Stimulated activated effector memory CD8-positive, alpha-beta T cell treated with anti-CD3 and anti-CD28 coated beads, Interleukin-12 subunit alpha, Interleukin-12 subunit beta, amount 100 ng/mL, for 72 hours (primary cell): ENCODE measurements at places on chromosomes 5 and 9.

DNA sequence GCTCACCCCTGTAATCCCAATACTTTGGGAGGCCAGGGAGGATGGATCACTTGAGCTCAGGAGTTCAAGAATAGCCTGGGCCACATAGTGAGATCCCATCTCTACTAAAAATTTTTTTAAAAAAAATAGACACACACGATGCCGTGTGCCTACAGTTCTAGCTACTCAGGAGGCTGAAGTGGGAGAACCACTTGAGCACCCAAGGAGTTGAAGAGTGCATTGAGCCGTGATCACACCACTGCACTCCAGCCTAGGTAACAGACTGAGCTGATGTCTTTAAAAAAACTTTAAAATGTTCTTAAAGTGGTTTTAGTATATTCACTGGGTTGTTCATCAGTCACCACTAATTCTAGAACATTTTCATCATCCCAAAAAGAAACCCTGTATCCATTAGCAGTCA lies 51.9 kb upstream of the RNF38 start:
- DNase-seq, result no peak

DNA sequence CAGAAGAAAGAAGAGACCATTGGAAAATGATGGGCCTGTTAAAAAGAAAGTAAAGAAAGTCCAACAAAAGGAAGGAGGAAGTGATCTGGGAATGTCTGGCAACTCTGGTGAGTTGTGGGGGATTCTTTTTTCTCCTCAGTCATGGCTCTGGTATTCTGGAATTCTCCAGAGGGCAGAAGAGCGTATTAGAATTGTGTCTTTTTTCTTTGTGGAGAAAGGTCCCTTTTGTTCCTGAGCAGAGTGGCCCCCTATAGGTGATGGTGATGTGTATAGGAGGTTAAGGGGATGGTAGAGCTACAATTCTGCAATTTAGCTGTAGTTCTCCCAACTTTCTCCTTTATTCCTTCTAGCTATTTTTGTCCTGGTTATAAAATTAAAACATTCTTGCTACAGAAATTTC lies 1.6 kb upstream of the DHFR start:
- DNase-seq, result no peak

DNA sequence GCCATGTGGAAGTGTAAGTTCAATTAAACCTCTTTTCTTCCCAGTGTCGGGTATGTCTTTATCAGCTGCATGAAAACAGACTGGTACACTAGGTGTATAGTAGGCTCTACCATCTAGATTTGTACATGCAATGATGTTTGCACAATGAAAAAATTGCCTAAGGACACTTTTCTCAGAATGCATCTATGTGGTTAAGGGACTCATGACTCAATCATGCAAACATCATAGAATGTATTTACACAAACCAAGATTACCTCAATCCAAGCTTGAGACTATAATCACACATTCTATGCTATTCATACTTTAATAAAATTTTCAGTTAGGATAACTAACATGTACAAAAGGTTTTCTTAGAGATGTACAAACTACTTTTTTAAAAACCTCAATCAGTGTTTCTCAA lies 1164.5 kb downstream of the CDH12 start:
- no peak for DNase-seq

DNA sequence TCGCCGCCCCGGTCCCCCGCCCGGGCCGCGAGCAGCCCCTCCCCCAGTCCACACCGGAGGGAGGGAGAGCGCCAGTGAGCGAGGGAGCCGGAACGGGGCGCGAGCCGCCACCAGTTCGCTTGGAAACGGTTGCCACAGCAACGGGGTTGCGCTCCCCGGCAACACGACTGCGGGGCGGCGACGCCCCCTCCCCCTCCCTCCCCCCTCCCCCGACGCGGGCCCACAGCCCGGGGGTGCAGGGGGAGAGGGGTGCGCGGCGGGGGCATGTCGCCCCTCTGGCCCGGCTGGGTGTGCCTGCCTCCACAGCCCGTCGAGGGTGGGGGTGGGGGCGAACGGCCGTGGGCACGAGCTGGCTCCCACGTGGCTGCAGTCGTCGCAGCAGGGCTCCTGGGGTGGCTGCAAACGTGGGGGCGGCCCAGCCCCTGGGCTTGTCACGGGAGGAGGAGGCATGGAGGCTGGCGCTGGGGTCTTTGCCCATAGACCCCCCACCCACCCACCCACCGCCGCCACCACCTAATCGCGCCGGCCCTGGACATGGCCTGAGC lies 524 bp downstream of the PRR7 start:
- DNase-seq, result no peak

DNA sequence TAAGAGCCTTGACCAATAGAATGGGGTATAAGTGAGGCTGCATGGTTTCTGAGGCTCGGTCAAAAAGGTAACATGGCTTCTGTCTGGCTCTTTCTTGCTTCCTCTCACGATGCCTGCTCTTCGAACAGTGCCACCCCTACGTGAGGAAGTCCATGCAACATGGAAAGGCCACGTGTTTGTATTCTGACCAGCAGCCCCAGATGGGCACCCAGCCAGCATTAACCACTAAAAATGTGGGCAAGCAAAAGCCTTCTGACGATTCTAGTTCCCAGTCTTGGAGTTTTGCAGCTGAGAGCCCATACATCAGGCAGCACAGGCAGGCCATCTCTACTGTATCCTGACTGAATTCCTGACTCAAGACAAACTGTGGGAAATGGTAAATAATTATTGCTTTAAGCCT lies 24.2 kb upstream of the NREP start:
- no peak for DNase-seq

GRCh38 chr5:1698589-1699316 lies 100.9 kb downstream of the MRPL36 start:
- DNase-seq, result no peak

GRCh38 chr5:135535420-135535819 lies 344 bp downstream of the NEUROG1 start:
- DNase-seq, result no peak

DNA sequence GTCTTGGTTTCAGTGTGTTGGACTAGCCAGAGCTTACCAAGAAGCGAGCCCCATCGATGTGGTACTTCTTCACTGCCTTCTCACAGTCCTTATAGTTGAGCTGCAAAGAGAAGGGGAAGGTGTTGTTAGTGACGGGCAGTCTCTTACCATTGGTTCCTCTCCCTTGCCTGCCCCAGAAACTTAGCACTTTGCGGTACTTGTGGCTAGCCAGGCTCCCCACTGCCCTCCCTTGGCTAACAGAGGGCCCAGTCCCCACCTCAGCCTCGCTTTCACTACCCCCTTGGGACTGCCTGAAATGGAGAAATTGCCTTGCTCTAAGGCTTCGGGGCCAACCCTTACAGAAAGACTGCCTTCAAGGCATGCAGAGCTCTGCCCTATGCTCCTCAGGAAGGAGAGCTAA lies 4.3 kb downstream of the LCP2 start:
- DNase-seq, result no peak

DNA sequence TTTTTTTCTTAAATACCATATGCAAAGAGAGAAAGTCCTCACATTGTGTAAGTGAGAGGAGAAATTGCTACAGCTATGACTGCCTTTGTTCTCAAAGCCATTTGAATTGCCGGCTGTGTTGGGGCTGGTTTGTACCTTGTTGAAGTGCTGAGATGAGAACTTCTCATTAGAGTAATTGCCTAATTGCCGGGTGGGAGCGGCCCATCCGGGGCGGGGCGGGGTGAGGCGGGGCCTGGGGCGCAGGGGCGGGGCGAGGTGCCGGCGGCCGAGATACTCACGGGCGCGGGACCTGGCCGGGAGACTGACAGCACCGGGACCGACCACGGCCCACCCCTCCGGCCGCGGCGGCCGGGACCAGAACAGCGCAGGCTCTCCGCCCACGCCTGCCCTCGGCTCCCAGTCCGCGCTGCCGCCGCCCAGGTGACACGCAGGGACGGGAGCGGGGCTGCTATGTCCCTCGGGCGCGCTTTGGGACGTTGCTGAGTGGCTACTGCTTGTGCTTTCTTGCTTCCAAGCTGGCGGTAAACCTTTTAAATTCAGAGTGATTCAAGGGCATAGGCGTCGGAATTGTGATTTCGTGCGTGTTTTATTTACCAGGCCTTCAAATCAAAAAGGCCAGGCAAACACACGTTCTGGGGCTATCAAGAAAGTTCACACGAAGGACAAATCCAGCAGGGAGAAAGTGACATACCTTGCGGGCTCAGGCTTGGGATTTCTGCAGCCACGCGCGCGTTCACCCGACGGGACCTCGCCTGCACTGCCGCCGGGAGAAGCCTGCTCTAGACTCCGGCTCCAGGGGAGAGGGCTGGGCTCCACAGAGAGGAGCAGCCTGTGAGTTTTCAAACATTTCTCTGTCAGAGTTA lies 269.1 kb downstream of the FANCC start:
- DNase-seq, result peak; percentile 57

GRCh38 chr9:115495836-115496235 lies 377.9 kb upstream of the TNC start:
- DNase-seq, result no peak

DNA sequence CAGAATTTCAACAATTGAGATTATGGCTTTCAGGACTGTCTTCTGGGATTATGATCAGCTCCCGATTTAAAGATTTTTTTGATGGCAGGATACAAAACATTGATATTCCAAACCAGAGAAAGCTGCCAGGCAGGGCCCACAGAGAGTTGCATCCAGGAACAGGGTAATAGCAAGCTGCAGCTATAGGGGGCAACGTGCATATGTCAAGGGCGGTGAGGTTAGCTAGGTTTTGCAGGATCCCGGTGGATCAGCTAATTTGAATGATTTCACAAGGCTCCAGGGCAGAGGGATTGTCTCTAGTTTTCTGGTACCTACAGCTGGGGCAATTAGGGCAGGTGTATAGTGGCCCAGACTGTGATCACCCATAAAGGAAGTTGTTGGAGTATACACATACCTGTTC lies 339.4 kb downstream of the CHSY3 start:
- DNase-seq, result no peak

DNA sequence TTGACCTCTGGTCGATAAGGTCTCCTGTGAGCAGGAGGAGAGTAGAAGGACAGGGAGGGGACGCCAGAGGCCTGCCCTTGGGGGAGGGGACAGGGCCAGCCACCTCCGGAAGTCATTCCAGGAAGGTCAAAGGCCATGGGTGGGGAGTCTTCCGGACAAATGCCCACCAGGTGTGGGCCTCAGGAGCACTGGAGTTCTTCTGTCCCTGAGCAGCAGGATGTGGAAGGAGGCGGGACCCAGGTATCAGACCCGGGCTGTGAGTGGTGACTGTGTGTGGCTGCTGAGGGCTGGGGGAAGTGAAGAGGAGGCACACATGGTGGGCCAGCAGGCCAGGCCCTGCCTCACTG lies 13.9 kb downstream of the FGF18 start:
- no peak for DNase-seq

- DNase-seq, result no peak
These were observed 86.2 kb downstream of the GCNT1 start for GRCh38 chr9:76545191-76545590.

- no peak for DNase-seq
These were observed 39.8 kb downstream of the F2RL2 start for GRCh38 chr5:76583163-76584047.

- no peak for DNase-seq
These were observed 8.4 kb upstream of the RUSC2 start for GRCh38 chr9:35481347-35481975.

GRCh38 chr9:114102484-114102883 lies 3.4 kb upstream of the KIF12 start:
- no peak for DNase-seq

DNA sequence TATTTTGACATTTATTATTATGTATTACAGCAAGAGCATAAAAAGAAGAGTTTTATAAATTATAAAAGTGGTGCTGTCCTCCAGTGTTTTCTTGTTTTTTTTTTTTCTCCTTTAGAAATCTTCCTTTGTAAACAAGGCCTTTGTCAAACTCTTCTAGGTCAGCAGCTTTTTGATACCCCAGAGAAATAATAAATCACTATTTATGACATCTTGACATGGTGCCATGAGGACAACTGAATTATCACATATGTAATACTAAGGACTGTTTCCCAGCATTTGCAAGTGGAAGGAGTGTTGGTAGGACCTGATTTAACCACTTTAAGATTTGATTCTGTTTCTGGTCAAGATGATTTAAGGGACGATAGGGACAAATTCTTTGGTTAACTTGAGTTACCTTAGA lies 4.6 kb downstream of the SMARCA2 start:
- DNase-seq, result no peak

DNA sequence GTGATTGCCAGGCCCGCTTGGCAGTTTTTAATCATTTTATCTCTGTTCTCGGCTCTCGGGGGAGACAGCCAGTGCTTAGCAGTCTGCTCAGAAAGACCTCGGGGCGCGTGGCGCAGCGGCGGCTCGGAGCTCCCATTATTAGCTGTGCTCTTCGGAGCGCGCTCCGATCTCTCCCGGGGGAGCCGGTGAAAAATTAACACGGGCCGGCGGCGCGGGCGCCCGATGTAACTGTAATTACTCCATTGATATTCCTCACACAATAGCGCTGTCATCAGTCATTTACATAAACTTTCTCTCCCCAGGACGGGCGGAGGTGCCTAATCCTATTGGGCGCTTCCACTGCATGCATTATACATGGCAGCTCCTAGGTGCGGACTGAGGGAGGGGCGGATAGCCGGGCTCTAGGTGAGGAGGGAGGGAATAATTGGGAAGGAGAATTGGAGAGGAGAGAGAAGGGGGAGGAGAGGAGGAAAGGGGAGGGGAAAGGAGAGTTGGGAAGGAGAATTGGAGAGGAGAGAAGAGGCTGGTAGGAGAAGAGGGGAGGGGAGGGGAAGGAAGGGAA lies 24.9 kb downstream of the LMX1B start:
- DNase-seq, result no peak

DNA sequence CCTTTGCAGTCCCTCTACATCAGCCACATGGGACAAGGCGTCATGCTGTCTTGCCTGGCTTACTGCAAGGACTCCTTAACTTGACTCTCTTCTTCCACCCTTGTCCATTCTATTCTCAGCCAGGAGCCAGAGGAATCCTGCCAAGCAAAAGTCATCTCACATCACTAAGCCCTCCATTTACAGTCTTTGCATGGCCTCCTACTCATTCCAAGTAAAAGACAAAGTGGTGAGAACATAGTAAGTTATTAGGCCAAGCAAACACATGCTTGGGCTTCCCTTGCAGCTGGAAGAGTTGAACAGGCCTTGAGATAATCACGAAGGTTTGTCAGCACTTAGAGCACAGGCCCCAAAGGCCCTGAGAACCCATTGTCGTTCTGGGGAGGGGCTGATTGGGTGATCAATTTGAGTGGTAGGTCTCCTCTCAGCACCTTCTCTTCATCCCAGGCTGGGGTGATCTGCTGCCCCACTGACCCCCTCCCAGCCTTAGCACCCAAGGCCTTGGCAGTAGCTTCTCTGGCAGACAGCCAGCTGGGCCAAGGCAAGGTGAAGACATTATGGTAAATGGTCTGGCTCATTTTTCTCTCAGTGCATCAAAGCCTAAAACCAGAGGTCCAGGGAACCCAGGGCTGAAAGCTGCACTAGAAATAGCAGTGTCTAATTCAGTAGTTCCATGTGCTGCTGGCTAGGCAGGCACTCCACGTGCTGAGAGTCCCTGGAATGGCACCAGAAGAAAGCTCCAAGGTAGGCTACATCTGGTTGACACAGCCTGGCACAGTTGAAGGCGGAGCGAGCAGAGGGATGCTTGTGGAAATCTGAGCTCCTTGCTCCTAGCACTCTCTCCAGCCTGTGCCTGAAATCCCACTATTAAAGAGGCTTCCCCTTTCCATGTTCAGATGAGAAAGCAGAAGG lies 121.4 kb downstream of the ASTN2 start:
- no peak for DNase-seq

GRCh38 chr9:128999581-129000206 lies 28.4 kb downstream of the SH3GLB2 start:
- no peak for DNase-seq
